ENCODE measurements at places on chromosomes 1 and 21.

GRCh38 chr1:155184351-155184811, 10.7 kb downstream of the TRIM46 start:
- no peak overlapping the region for H3K4me3 ChIP-seq
- H3K4me1 ChIP-seq, result no peaks in the 10 kb centered on the region
- H3K36me3 ChIP-seq, result no peaks in the 10 kb centered on the region
- DNase-seq, result no peak
- H3K27me3 ChIP-seq, result no peaks in the 10 kb centered on the region

GRCh38 chr1:41078193-41078592, 56.7 kb upstream of the SLFNL1 start:
- H3K4me3 ChIP-seq, result no peak overlapping the region
- no peaks in the 10 kb centered on the region for H3K36me3 ChIP-seq
- no peak overlapping the region for H3K27ac ChIP-seq
- no peaks in the 10 kb centered on the region for H3K27me3 ChIP-seq

- no peaks in the 10 kb centered on the region for H3K27me3 ChIP-seq
- H3K4me1 ChIP-seq, result peaks cover 38% of the 10 kb centered on the region
- no peaks in the 10 kb centered on the region for H3K36me3 ChIP-seq
- H3K4me3 ChIP-seq, result no peak overlapping the region
- no peak overlapping the region for H3K27ac ChIP-seq
These were observed 7.2 kb upstream of the FNBP1L start for GRCh38 chr1:93440706-93441105.

DNA sequence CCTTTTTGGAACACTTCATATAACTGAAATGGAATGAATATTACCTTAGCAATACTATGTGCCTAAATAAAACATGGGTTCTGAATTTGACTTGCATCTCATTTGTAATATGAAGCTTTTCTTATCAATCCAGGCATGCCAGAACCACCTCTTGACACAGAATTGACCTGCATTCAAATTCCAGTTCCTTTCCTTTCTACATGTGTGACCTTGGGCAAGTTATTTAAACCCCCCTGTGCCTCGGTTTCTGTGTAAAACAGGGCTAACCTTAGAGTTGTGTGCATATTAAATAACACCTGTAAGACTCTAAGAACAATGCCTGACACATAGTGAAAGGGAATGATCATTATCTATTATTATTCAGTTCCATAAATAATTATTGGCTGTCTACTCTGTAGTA, 2.0 kb upstream of the NOS1AP start:
- H3K36me3 ChIP-seq, result no peaks in the 10 kb centered on the region
- peaks cover 21% of the 10 kb centered on the region for H3K27me3 ChIP-seq
- DNase-seq, result no peak
- no peak overlapping the region for H3K4me3 ChIP-seq
- H3K4me1 ChIP-seq, result peaks cover 32% of the 10 kb centered on the region

DNA sequence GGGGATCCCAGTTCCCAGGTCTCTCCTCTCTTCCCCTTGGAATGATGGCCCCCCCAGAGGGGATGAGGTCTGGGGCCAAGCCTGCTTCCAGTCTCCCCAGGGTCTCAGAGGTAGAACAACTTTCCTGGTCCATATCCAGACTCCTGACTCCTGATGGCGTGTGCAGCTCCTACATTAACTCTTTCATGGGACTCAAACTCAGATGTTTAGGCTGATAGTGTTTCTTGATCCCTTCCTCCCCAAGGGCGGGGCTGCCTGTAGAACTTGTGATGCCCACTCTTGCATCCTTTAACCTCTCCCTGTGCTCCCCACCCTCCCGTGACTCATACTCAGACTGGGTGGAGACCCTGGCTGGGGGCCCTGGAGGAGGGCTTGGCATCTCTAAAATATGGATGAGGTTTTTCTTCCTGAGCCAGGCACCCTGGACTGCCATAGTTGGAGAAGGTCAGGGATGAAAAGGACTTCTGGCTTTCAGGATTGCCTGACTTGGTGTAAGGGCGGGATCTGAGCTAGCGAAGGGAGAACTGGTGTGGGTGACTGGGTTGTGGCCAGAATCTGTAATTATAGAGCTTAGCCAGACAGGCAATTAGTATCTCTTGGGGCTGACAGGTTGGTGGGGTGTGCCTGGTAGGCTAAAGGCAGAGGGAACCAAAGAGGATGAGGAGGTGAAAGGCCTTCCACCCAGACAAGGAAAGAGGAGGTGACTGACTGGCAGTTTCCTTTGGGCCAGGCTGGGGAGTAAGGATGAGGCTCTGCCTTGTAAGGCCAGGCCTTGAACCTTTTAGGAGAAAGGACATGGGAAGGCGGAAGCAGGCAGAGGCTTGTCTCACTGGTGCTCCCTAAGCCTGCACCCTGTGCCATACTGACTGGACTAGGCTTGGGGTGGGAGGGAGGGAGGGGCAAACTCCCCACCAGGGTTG, 1.5 kb downstream of the ATP8B2 start:
- no peaks in the 10 kb centered on the region for H3K27me3 ChIP-seq
- H3K27ac ChIP-seq, result peak overlapping the region; percentile 79
- H3K4me1 ChIP-seq, result peaks cover 26% of the 10 kb centered on the region
- peak overlapping the region; percentile 79 for H3K4me3 ChIP-seq
- 0 out of 2 replicates have a peak, but pooled peaks cover 4% of the 10 kb centered on the region for H3K36me3 ChIP-seq

GRCh38 chr1:226600254-226600653, 51.7 kb downstream of the STUM start:
- no peaks in the 10 kb centered on the region for H3K36me3 ChIP-seq
- H3K27me3 ChIP-seq, result 0 out of 2 replicates have a peak, but pooled peaks cover 8% of the 10 kb centered on the region
- H3K4me1 ChIP-seq, result peaks cover 3% of the 10 kb centered on the region
- no peak overlapping the region for H3K4me3 ChIP-seq

DNA sequence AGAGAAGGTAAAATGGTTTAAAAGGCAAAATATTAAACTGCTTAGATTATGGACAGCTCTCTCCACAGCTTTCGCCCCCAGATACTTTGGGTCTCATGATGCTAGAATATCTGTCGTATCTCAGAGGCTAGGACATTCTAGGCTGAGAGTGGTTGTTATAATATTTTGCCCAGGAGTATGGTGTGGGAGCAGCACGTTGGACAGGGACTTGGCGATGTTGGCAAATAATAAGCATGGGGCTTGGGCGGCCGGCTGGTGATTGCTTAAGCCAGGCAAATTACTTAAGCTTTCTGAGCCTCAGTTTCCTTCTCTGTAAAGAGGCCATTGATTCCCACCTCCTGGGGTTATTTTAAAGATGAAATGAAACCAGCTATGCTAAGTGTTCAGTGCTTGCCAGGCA, 133.2 kb downstream of the ROR1 start:
- H3K27me3 ChIP-seq, result peaks cover under 1% of the 10 kb centered on the region
- no peak overlapping the region for H3K27ac ChIP-seq

DNA sequence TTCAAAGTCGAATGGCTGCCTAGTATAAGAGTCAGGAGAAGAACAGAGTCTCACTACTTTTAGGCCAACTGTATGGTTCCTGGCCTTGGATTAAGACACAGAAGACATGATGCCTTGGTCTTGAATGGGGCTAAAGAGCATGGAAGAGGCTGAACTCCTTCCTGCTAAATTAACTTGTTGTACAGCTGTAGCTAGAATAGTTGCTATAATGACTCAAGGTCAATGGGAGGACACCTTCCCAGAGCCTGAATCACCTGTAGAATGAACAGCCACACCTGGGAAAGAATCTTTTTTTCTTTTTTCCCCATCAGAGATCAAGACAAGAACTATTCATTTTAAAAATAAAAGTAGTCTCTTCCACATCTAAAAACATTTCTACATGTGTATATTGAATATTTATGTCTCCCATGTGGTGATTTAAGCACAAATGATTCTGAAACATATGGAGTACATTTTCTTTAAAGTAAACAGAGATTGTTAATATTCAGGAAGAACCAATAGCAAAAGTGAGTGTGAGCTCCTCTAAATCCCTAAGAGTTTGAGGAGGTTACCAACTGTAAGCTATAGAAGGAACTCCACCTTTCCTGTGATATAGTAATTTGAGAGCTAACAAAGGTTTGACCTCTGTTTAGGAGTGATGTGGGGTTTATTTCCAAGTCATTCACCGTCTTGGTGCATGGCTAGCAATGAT, 191.3 kb downstream of the TGFB2 start:
- H3K4me3 ChIP-seq, result no peak overlapping the region
- no peaks in the 10 kb centered on the region for H3K4me1 ChIP-seq
- H3K27me3 ChIP-seq, result no peaks in the 10 kb centered on the region
- no peaks in the 10 kb centered on the region for H3K36me3 ChIP-seq
- H3K27ac ChIP-seq, result no peak overlapping the region

GRCh38 chr1:36464605-36465393, 615 bp upstream of the MRPS15 start:
- H3K27ac ChIP-seq, result peak overlapping the region; percentile 84
- DNase-seq, result no peak
- no peaks in the 10 kb centered on the region for H3K27me3 ChIP-seq
- H3K4me3 ChIP-seq, result peak overlapping the region; percentile 100
- H3K4me1 ChIP-seq, result peaks cover 25% of the 10 kb centered on the region

DNA sequence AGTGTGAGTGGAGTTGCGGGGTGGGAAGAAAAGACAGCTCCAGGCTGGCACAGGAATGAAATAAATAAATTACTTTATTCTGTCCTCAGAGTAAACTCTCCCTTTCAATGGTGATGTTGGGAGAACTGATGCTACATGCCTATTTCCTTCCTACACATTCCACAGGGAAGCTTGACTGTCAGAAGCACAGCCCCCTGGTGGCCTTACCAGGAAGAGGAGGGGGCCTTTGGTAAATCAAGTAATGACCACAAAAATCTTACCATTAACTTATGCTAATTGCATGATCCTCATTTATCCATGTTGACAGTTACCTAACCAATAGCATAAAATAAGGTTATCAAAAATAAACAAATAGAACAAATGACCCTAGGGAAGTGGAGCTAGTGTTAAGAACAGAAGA, 605.0 kb upstream of the PKN2 start:
- H3K4me1 ChIP-seq, result no peaks in the 10 kb centered on the region
- no peak overlapping the region for H3K27ac ChIP-seq
- no peak overlapping the region for H3K4me3 ChIP-seq
- no peaks in the 10 kb centered on the region for H3K36me3 ChIP-seq
- H3K27me3 ChIP-seq, result no peaks in the 10 kb centered on the region

DNA sequence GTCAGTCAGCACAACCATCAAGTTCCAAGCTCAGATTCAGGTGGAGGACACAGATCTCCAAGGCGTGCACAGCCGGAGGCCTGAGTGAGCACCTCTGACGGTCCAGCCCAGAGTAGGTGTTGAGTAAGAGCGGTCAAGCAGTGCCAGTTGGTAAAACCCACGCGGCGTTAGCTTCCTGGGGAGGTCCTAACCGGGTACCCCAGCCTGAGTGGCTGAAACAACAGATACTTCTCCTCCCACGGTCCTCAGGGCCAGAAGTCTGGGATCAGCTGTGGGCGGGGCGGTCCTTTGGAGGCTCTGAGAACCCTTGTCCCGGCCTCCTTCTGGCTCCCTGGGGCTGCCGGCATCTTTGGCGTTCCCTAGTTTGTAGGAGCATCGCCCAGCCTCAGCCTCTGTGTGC, 94.4 kb downstream of the PRDM16 start:
- no peak for DNase-seq
- H3K4me1 ChIP-seq, result no peaks in the 10 kb centered on the region
- H3K27me3 ChIP-seq, result no peaks in the 10 kb centered on the region
- no peaks in the 10 kb centered on the region for H3K36me3 ChIP-seq
- H3K27ac ChIP-seq, result no peak overlapping the region
- H3K4me3 ChIP-seq, result no peak overlapping the region

DNA sequence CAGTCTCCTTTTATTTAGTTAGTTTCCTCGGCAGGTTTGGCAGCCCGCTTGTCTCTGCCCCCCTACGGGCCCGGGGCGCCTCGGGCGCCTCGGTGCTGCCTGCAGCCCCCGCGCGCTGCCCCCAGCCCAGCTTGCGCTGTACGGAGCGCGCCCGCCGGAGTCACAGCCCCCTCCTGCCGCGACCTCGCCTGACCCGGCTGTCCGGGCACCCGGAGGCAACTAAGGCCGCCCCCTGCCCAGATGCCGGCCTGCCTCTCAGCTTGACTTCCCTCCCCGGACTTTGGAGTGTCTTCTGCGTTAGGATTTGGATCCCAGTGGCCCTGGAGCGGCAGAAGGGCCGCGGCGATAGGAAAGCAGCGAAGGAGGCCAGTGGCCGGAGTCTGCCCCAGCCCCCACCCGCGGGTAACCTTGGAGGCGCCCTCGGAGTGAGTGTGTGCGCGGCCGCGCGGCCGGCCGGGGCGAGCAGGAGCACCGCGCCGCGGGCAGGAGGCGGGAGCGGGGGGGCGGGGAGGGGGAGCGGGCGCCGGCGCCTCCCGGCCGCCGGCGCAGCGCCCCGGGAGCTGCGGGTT, 7.6 kb downstream of the CDKN2C start:
- H3K36me3 ChIP-seq, result no peaks in the 10 kb centered on the region
- H3K27ac ChIP-seq, result peak overlapping the region; percentile 50
- H3K4me3 ChIP-seq, result peak overlapping the region; percentile 54
- H3K4me1 ChIP-seq, result peaks cover 6% of the 10 kb centered on the region
- H3K27me3 ChIP-seq, result no peaks in the 10 kb centered on the region

GRCh38 chr1:117210831-117211261, at the start of gene VTCN1:
TSS of gene VTCN1 (minus strand) at chr1:117210927. CDS start at chr1:117210855, 72 bp downstream.
- no peaks in the 10 kb centered on the region for H3K27me3 ChIP-seq
- H3K4me3 ChIP-seq, result no peak within 1 kb of the TSS
- peak; percentile 43 for DNase-seq

- no peak overlapping the region for H3K27ac ChIP-seq
- no peaks in the 10 kb centered on the region for H3K4me1 ChIP-seq
- H3K4me3 ChIP-seq, result no peak overlapping the region
- no peaks in the 10 kb centered on the region for H3K36me3 ChIP-seq
- no peak for DNase-seq
These were observed 319.1 kb downstream of the GPATCH2 start for GRCh38 chr1:217311766-217312165.

DNA sequence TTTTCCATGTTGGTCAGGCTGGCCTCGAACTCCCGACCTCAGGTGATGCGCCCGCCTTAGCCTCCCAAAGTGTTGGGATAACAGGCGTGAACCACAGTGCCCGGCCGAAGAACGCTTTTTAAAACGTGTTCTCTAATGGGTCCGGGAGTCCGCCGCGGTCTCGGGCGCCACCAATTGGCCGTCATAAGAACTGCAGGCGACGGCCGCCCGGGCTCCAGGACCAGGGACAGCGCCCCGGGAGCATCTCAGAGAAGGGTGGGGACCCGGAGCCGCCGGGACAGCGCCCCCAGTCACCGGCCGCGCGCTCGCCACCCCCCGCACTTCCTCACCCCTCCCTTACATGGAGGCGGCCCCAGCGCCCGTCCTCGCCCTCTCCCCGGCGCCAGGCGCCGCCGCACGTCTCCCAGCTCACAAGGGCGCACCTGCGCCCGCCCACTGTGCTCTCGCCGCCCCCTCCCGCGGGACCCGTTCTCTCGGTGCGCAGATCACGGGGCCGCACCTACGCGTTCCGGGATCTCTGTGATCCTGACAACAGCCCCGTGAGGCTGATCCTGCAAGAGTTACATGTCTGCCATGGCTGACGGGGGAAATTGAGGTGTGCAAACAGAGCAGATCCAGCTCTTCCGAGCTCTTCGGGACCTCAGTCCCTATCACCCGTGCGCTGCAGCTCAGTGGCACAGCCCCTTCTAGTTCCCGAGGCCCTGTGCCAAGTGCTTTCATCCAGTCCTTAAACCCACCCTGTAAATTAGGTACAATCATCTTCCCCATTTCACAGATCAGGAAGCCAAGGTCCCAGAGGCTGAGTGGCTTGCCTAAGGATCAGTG, 9.8 kb downstream of the RAP1GAP start:
- peak overlapping the region; percentile 29 for H3K27ac ChIP-seq
- H3K4me1 ChIP-seq, result peaks cover 26% of the 10 kb centered on the region
- no peaks in the 10 kb centered on the region for H3K36me3 ChIP-seq
- H3K4me3 ChIP-seq, result peak overlapping the region; percentile 51
- DNase-seq, result peak; percentile 51

GRCh38 chr1:236908669-236909068, 95.6 kb downstream of the MT1HL1 start:
- no peaks in the 10 kb centered on the region for H3K27me3 ChIP-seq
- no peak for DNase-seq
- no peak overlapping the region for H3K27ac ChIP-seq
- peaks cover 15% of the 10 kb centered on the region for H3K4me1 ChIP-seq
